ENCODE measurements at places on chromosomes 16 and 17. TPM values are rescaled to one million over a fixed set of nuclear protein-coding genes. Genes with fewer than 3 reads are reported as not detected.

Gene PTGES3L
- total RNA-seq = 0.50 TPM

Gene MYH8
- total RNA-seq = not detected

Gene SULT1A3
- 1.8 TPM for total RNA-seq

Gene STAC2
- total RNA-seq = not detected

Gene KCNAB3
- total RNA-seq = 1.2 TPM

Gene ZNF768
- total RNA-seq = 22.9 TPM

Gene GNG13
- total RNA-seq = not detected

Gene SLFN11
- 57.3 TPM for total RNA-seq

Gene GRAP
- total RNA-seq = not detected

Gene CA4
- total RNA-seq = not detected

Gene MGAT5B
- 0.50 TPM for total RNA-seq

Gene SHPK
- total RNA-seq = 17.3 TPM

Gene AIPL1
- total RNA-seq = not detected

Gene PHKB
- 20.7 TPM for total RNA-seq

Gene LDHD
- 0.34 TPM for total RNA-seq

Gene ACSM3
- 0.17 TPM for total RNA-seq

Gene ARMC5
- 6.2 TPM for total RNA-seq

Gene ZFP3
- total RNA-seq = 0.89 TPM

Gene FMNL1
- 2.7 TPM for total RNA-seq

Gene IRX6
- not detected for total RNA-seq

Gene NEUROD2
- total RNA-seq = not detected

Gene CD7
- total RNA-seq = 0.30 TPM

Gene ALKBH5
- 79.7 TPM for total RNA-seq

Gene HOXB3
- 45.0 TPM for total RNA-seq

Gene TBC1D3I
- total RNA-seq = under 0.01 TPM

Gene KCNH6
- total RNA-seq = not detected

Gene SDR42E1
- total RNA-seq = 2.4 TPM

Gene B3GNT9
- 25.1 TPM for total RNA-seq

Gene SEPTIN12
- total RNA-seq = not detected

Gene FOXL1
- total RNA-seq = 20.4 TPM

Gene TNFSF12
- total RNA-seq = 21.4 TPM

Gene ULK2
- 9.5 TPM for total RNA-seq

Gene ODAD4
- total RNA-seq = 0.45 TPM

Gene CIBAR2
- total RNA-seq = not detected

Gene CA7
- not detected for total RNA-seq

Gene WNT3
- 0.50 TPM for total RNA-seq

Gene EXOC3L1
- not detected for total RNA-seq

Gene ORC6
- total RNA-seq = 28.7 TPM

Gene MEIOB
- not detected for total RNA-seq

Gene PDK2
- 11.3 TPM for total RNA-seq

Gene XAF1
- 1.5 TPM for total RNA-seq

Gene ABCC6
- total RNA-seq = not detected

Gene CCL23
- total RNA-seq = not detected

Gene TEKT5
- not detected for total RNA-seq

Gene VMO1
- total RNA-seq = 0.50 TPM

Gene SRCIN1
- total RNA-seq = not detected

Gene IL17C
- total RNA-seq = not detected

Gene TERB1
- not detected for total RNA-seq

Data from bronchus fibroblast of lung (primary cell).